CD14-positive monocyte (primary cell): ENCODE measurements at places on chromosomes 2 and 18.

- no peak for DNase-seq
These were observed 58.6 kb downstream of the NCK2 start for GRCh38 chr2:105803337-105803736.

DNA sequence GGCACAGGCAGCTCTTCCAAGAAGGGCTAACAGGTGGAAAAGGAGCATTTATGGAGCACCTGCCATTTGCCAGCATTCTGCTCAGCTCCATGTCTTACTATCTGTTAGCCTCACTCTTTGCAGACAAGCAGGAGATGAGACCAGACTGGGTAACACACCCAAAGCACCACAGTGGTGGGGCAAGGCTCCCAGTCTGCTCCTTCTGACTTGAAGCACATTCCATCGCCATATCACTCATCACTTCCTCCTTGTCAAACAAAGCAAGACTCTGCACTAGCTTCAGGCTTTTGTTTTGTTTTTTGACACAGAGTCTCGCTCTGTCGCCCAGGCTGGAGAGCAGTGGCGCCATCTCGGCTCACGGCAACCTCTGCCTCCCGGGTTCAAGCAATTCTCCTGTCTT is 182.8 kb downstream of the MGAT5 start:
- DNase-seq, result no peak

GRCh38 chr2:130891966-130892365 is 55.3 kb downstream of the ARHGEF4 start:
- no peak for DNase-seq

GRCh38 chr2:202555356-202555755 is 79.4 kb upstream of the FAM117B start:
- DNase-seq, result no peak

- no peak for DNase-seq
These were observed 160.6 kb downstream of the AFF3 start for GRCh38 chr2:99981840-99982239.

DNA sequence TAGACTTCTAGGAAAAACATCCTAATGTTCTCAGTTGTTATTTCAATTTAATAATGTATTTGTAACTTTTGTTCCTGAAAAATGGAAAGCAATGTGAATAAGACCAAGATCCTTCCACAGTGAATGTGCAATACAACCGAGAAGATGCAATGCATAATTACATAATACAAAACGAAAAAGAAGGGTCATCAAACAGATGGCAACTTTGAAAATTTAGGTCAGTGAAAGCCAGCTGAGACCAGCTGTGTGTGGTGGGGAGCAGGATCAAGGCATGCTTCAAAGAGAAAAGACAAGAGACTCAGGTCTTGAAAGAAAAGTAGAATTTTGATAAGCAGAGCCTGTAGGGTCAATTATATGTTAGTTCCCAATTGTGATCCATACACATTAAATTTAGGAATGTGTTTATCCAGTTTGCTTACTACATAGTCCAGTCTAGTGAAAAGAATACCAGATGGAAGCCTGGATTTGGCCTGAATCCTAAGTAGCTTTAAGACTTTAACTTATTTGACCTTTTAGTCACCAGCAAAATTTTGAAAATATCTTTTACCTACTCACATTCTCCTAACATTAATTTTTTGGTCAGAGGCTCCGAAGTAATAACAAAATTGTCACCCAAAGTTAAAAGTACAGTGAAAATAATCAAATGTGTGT is 93.7 kb downstream of the COBLL1 start:
- no peak for DNase-seq

DNA sequence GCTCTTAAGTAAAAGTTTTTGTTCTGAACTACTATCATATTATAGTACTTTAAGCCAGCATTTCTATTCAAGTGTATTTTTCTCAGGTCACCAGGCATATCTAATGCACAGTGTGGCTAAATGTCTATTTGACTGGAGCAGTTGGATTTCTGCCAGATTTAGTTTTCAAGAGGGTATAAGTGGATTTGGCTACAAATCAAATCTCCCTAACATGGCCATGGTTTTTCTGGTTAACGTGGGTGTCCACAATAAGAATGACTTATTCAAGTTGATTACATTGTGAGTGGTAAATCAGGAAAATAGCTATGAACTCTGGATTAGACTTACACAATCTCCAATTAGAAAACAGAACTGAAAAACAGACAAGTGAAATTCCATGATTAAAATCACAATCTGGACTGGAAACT is 5.7 kb upstream of the CHN1 start:
- no peak for DNase-seq

DNA sequence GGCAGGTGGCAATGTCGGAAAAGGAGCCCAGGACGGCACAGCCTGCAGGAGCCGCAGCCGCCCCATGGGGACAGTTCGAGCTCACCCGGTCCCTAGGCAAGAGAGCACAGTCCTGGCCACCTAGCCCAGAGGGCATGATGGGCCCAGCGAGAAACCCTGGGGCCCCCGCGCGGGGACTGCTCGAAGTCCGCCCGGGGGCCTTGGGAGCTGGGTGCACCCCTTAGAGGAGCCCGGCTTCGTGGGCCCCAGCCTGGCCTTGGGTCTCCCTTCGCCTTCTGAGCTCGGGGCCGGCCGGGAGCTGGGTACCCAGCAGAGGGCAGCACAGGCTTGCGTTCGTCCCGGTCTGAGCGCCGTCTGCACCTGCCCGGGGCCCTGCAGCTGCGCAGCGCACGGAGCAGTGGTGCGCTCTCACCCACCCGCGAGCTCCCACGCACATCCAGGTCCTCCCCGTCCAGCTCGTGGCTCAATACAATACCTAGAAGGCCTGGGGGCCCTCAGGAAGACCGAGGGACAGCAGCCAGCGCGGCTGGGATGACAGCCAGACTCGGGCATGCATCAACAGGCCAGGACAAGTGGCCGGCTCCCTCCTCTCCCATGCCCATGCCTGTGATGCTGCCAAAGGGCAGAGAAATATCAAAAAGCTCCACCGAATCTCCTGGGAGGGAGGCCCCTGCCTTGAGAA is 96.2 kb upstream of the ZNF532 start:
- peak; percentile 44 for DNase-seq

- peak; percentile 31 for DNase-seq
These were observed 742 bp downstream of the RRM2 start for GRCh38 chr2:10123281-10123680.

- no peak for DNase-seq
These were observed 68.5 kb upstream of the HDAC4 start for GRCh38 chr2:239469106-239469960.

DNA sequence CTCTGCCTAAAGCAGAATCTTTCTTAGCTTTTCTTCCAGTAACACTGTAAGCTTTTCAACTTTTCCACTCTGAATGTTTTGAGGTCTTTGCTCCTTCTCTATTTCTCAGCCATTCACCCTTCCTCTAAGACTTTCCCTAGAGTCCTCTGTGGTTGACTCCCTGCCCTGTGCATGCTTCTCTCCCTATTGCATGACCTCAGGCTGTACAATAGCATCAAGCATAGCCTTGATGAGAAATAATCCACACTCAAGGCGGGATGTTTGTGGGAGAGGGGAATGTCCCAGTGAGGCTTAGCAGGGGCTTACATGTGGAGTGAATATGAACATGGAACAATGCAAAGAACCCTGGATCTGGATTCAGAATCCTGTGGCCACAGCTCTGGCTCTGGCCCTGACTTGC is 48.4 kb upstream of the IGFBP5 start:
- no peak for DNase-seq

GRCh38 chr18:75230163-75231052 is 19.8 kb downstream of the TSHZ1 start:
- DNase-seq, result no peak

DNA sequence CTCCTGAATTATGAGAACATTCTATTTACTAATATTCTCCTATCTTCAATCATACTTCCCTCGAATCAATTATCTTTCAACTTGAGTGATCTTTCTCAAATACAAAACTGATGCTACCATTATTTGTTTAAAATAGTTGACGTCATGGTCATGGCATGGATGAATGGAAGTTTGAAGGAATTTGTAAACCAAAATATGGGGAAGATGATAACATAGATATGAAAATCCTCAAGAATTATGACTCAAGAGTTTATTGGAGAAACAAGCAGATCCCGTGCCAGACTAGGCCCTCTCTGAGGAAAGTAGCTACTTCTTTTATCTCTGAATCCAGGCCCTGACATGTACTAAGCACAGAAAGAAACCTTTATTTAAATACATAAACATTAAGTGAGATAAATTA is 270.4 kb upstream of the MC4R start:
- no peak for DNase-seq

DNA sequence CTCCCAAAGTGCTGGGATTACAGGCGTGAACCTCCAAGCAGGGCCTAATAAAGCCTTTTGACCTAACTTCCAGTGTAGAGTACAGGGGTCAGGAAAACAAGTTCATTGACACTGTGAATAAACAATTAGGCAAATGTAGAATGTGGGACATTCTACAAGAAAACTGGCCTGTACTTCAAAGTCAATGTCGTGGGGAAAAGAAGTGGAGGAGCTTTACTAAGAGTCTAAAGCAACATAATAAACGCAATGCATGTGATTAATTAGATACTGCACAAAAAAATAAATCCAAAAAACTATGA is 3.6 kb upstream of the RRM2 start:
- DNase-seq, result no peak

DNA sequence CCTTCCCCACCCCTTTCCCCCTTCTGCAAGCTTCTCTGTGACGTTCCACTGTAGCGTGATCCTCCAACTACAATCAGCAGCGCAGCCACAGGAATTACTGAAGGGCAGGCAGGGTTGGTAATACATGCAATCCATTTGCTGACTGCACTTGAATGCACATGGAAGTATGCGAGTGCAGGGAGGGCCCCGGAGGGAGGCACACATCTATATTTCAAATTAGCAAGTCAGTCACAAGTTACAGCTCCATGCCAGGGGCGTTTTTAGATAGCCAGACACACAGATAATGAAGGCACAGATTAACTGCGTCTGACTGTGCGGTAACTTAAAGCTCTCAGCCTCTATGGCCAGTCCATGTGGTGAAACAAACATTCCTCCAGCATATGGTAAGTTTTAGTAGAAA is 209.2 kb upstream of the GATA6 start:
- DNase-seq, result no peak

DNA sequence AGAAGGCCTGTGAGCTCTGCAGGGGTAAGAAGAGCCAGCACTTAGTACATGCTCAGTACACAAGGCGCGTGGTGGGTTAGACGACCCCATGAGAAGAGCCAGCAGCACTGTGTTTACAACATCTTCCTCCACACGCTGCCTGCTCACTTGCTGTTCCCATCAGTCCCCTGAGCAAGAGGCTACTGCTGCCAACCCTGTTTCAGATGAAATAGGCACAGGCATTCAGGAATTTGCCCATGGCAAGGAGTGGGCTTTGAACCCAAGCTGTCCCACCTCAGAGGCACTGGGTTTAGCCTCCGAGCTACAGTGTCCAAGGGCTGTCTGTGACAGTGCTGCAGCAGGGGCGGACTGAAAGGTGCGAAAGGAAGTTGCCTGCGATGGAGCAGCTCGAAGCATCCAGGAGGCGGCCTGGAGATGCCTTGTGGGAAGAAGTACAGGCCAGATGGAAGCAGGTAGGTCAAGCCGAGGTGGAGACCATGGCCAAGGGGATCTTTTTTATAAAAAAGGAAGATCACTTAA is 121.5 kb upstream of the PXDN start:
- no peak for DNase-seq

GRCh38 chr2:208669394-208669793 is 262.8 kb downstream of the PTH2R start:
- DNase-seq, result no peak

GRCh38 chr2:8456151-8457091 is 225.4 kb upstream of the ID2 start:
- no peak for DNase-seq

- DNase-seq, result no peak
These were observed 31.2 kb upstream of the CDKL4 start for GRCh38 chr2:39275016-39275415.

DNA sequence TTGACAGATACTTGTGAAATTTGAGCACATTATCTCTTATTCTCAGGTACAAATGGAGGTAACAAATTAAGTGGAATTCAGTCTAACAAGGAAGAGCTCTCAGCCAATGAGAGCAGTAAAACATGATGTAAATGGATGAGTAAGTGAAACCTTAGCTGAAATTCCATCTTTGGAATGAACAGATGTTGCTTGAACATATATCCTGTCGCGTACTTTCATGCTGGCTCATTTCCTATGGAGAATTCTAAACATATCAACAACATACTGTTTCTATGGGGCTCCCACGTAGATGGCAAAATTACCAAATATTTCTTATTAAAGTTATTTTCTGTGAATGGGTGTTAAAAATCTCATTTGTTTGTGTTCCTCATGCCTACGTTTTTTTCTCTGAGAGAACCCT is 256.3 kb upstream of the LINC00305 start:
- no peak for DNase-seq

GRCh38 chr2:60549238-60549927 is 4.1 kb downstream of the BCL11A start:
- DNase-seq, result peak; percentile 71

DNA sequence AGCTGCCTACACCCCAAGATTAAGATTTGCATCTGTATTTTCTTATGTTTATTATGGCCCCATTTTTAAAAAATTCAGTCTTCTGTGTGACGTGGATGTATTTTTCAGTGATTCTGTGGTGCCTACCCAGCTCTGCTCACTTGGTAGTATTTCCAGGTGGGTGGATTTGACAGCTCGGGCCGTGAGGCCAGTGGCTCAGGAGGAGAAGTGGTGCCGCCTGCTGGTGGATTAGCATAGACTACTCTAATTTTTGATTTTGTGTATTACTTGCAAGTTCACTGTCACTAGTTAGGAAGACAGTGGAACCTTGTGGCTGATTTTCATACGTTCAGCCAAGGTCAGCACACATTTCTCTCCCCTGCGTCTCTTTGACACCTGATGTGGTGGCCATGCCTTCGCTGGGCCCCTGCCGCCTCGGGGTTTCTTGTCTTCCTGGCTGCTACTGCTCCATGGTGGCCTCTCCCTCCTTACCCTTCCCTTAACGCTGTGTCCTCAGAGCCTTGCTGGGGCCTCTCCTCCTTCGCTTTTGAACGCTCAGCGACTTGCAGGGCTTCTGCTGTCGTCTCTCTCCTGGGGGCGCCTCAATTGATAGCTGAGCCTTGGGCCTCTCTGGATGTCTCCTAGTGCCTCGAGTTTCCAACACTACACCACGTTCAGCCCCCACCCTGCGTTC is 89.4 kb downstream of the DGKD start:
- peak; percentile 15 for DNase-seq

GRCh38 chr2:219142329-219142728 is 18.3 kb downstream of the NHEJ1 start:
- DNase-seq, result peak; percentile 19

GRCh38 chr18:49911427-49911826 is 98.1 kb upstream of the ACAA2 start:
- no peak for DNase-seq

- no peak for DNase-seq
These were observed 3.4 kb downstream of the VSNL1 start for GRCh38 chr2:17543848-17544247.

GRCh38 chr2:71908798-71909197 is 238.9 kb downstream of the CYP26B1 start:
- no peak for DNase-seq

GRCh38 chr2:101517758-101518271 is 42.9 kb upstream of the RFX8 start:
- DNase-seq, result peak; percentile 67

DNA sequence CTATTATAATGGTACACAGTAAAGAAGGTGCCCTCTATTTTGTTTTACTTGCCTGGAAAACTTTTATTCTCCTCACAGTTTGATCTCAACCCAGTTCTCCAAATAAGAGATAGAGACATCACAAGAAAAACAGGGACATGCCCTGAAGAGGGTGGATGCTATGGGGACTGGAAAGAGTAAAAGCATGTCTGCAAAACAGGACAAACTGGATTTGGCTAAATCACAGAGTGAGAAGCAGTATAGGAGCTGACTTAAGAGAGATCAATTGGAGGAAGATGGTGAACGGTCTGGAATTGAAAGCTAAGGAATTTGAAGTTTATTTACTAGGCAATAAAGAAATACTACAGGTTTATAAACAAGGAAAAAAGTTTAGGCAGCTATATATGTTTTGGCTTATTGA is 33.0 kb downstream of the SP140L start:
- DNase-seq, result no peak
